ENCODE measurements at places on chromosomes 3 and 15.

DNA sequence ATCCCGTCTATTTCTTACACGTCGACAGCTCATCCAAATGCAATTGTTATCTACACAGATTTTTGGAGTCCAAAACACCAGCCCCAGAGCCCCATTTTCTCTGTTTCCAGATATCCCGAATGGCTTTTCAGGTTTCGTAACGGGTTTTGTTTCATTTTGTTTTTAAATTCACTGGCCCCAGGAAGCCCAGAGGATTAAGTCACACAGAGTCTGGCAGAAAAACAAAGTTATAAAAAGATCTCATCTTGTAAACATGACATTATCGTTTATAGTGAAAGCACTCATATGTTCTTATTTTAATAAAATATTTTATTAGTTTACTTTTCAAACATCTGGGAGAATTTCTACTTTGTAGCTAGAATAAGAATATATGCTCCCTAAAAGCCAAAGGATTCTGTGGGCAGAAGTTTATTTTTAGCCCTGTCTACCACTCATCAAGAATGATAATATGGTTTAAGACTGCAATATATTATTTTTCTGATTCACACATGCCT is 149.3 kb upstream of the SLC2A2 start:
- DNase-seq = no peak

DNA sequence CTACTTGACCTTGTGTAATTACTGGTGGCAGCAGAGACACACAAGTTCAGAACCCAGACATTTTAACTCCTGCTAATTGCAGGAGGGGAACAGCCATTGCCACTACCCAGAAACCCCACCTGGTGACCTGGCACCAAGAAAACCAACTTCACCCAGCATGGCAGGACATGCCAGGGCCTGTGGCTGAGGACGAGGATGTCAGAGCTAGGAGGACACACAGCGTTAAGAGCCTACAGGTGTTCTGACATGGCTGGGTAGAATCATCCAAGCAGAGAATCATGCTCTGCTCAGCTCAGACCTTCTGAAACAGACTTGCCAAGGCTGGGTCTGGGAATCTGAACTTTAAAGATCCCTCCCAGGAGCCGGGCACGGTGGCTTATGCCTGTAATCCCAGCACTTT is 11.7 kb upstream of the SPATA12 start:
- no peak for DNase-seq

DNA sequence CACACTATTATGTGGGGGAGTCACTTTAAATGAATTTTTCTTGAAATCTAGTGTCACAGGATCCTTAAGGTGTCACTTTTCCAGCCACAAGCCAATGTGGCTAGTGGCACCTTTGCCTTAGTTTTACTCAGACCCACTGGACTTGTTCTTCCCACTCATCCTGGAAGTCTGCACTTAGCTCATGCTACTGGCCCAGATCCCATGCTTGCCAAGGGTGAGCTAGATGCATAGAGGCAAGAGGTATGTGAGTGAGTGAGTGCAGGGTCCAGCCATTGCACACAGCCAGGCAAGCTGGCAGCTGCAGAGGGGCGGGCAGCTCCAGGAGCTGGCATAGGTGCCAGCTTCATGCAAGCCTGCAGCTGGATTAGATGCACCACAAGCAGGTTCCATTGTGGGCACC is 81.0 kb downstream of the CGGBP1 start:
- no peak for DNase-seq

DNA sequence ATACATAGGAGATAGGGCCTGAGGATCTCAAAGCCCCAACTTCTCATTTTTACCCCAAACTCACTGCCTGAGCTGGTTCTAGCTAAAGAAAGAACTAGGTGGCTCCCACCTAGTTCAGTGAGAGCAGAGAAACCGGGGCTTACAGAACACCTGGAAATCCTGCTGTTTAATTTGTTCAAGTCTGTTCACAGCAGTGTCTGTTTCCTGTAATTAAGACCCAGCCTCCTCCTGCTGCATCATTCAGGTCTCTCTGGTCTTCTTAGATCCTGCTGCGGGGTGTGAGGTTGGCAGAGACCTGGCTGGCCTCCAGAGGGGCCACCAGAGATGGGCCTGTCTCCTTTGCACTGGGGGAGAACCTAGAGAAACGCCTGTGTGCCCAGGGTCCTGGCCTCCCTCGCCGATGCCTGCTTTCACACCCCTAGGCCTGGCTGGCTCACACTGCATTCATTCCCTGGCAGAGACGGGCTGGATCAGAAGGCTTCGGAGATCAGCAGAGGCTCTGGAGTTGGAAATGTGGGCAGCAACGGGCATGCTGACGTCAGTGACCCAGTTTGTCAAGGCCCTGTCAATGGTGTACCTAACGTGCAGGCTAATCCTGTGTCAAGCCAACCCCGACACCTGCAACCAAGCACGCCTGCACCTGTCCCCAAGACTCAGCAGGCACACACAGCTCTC is 4.9 kb upstream of the CHRNA3 start:
- no peak for DNase-seq

- no peak for DNase-seq
Observed at GRCh38 chr3:150268426-150269391, 139.4 kb upstream of the TSC22D2 start.

- no peak for DNase-seq
Observed at GRCh38 chr15:44394562-44394961, 32.9 kb upstream of the CTDSPL2 start.

- DNase-seq = no peak
Observed at GRCh38 chr3:144264794-144265193, 293.2 kb downstream of the DIPK2A start.

- no peak for DNase-seq
Observed at GRCh38 chr3:67362686-67363085, 291.7 kb downstream of the SUCLG2 start.

- DNase-seq = no peak
Observed at GRCh38 chr3:108719178-108719806, 37.9 kb downstream of the RETNLB start.

DNA sequence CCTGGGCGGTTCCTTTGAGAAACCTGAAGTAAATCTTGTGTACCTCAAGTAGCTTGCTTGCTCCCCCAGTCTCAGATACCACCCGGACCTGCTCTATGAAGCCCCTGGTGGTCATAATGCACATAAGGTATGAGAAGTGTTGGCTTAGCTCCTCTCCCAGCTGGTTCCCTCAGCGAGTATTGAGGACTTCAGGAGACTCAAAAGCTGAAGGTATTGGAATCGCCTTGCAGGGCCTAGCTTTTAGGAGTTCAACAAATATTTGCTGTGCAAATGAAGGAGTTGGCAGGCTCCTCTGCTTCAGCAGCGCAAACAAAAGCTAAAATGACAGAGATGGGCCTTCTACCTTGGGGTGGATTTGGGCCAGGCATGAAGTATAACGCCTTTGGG is 1.7 kb downstream of the CMTM8 start:
- no peak for DNase-seq

DNA sequence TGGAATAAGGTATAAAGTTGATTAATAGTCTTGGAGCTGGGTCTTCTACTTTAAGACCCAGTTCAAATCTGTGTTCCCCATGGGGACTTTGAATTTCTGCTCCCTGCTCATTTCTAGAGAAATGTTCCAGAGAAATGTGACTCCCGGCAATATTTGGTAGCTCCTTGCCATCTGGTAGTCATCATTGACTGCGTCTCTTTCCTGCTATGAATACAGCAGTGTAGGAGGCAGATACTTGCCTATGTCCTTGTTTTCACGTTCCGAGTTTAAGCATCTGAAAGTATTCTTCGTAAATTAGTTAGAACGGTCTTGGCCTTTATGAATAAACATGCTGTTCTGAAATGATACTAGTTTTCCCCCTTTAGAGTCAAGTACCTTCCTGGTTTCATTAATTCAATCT is 352.9 kb downstream of the PTPRG start:
- DNase-seq = no peak

DNA sequence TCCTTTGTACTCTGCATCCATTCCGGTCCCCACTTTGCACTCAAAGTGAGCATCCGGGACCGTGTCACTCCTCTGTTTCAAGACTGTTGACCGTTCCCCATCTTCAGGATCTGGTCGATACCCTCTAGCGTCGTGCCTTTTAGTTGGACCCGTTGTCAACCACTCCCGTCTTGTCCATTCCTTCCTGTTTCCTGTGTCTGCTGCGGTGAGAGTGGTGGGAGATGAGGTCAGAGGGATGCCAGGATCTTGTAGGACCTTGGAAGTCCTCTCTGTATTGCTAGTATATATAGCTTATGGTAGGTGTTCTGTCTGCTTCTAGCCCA is 624 bp downstream of the BRK1 start:
- DNase-seq = no peak

DNA sequence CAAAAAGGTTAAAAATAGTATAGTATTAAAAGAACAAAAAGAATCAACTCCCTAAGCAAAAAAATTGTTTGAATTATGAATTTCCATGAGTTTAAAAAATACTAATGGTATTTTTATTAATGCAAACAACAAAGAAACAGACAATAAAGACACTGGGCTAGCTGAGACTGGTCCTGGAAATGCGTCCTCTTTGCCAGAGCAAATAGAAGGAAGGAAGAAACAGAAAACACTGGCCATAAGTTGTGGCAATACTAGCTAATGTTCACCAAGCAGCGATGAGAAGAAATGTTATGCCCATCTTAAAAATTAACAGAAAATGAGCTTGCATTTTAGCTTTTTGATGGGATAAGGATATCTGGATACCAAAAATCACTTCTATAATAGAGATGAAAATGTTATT is 88.6 kb downstream of the TBL1XR1 start:
- no peak for DNase-seq

- no peak for DNase-seq
Observed at GRCh38 chr3:58572634-58573230, 4.5 kb downstream of the FAM107A start.

GRCh38 chr3:100615684-100616083 is 6.3 kb downstream of the ADGRG7 start:
- DNase-seq = no peak

GRCh38 chr3:18438586-18438985 is 13.4 kb upstream of the SATB1 start:
- DNase-seq = no peak

DNA sequence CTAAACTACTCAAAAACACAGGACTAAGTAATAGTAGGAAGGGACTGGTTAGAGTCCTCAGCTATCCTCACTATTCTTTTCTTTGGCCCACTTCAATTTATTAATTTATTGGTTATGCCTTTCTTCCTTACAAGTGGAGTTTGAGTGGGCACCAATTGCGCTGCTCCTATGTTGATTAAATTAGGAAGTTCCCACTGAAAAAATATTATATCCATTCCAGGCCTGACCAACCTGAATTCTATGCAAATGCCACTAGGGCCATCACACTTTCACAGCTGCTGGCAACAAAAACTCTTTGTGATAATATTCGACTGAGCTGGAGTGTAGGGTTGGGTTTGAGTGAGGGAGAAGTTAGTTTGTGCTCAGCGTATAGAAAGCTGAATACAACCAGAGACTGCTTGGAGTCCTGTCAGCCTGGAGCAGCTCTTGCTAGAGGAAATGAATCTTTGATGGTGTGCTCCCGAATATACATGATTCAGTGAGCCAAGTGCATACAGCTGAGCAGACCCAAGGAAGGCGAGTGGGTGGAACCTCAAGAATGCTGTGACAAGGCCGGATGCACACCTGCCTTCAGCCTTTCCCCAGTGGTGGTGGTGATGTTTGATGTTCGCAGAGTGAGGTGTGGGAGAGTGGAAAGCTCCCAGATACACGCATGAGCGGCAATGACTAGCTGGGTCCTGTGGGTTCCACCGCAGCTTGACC is 1.5 kb downstream of the ARHGEF3 start:
- no peak for DNase-seq

- no peak for DNase-seq
Observed at GRCh38 chr3:103385961-103386656, 951.3 kb downstream of the ZPLD1 start.

DNA sequence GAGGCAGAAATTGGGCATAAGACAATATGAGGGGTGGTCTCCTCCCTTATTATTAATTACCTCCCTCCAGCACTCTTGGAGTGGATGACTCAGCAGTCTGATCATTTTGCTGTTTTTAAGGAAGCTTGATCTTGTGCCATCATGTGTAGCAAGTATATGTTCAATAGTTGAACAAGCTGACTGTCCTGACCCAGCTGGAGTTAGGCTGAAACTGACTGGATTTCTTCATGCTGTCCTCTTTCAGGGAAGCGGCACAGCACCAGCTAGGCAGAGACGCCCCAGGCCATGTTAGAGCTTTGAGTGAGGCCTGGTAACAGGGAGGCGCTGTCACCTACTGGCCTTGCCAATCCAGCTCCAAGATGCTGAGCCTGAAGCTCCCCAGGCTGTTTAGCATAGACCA is 54.4 kb upstream of the KIF23 start:
- no peak for DNase-seq

DNA sequence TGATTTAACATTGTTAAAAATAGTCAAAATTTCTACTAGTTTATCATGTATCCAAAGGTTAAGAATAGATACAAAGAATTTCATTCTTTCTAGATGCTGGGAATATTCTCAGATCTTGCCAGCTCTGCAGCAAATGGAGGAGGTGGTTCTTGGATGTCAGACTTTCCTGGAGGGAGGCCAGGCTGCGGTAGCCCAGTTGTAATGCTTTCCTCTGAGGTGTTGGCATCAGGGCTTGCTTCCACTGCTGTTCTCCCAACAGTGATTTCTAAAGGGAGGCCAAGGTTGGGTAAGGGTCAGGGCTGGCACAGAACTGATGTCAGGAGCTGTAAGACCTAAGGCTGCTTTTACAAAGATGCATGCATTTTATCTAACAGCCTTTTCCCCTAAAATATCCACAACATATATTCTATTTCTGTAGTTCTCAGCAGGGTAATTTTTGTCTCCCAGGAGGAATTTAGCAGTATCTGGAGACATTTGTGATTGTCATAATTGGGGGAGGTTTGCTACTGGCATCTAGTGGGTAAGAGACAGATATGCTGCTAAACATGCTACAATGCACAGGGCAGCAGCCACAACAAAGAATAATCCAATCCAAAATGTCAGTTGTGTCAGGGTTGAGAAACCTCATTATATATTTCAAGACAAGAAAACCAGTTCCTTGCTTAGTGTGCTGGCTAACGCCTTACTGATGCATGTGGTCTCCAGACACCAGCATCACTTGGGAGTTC is 42.0 kb upstream of the SPTSSB start:
- DNase-seq = no peak

GRCh38 chr3:43894176-43895049 is 203.7 kb downstream of the ABHD5 start:
- no peak for DNase-seq

- no peak for DNase-seq
Observed at GRCh38 chr3:168738527-168739325, 643.0 kb upstream of the GOLIM4 start.

GRCh38 chr15:28901587-28901980 is 15.8 kb downstream of the APBA2 start:
- DNase-seq = no peak

DNA sequence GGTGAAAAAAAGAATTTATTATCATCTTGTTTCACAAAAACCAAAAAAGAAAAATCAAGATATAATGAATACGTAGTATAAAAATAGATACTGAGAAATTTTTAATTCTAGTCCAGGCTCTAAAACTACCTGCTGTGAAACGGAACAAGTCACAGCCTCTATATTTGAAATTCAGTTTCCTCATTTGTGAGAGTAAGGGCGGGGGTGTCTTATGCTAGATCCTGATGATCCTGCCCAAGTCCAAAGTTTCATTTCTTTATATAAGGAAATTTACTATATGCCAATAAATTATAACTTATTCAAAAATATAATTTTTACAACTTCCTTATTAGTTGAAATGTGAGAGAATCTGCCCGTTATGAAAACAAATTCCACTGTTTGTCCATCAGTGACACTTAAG is 385.7 kb downstream of the CGGBP1 start:
- no peak for DNase-seq

GRCh38 chr3:70550723-70551319 is 238.4 kb upstream of the MDFIC2 start:
- no peak for DNase-seq

- no peak for DNase-seq
Observed at GRCh38 chr3:52724511-52724910, 18.6 kb downstream of the SPCS1 start.
